ENCODE measurements at places on chromosomes 1 and 21.

DNA sequence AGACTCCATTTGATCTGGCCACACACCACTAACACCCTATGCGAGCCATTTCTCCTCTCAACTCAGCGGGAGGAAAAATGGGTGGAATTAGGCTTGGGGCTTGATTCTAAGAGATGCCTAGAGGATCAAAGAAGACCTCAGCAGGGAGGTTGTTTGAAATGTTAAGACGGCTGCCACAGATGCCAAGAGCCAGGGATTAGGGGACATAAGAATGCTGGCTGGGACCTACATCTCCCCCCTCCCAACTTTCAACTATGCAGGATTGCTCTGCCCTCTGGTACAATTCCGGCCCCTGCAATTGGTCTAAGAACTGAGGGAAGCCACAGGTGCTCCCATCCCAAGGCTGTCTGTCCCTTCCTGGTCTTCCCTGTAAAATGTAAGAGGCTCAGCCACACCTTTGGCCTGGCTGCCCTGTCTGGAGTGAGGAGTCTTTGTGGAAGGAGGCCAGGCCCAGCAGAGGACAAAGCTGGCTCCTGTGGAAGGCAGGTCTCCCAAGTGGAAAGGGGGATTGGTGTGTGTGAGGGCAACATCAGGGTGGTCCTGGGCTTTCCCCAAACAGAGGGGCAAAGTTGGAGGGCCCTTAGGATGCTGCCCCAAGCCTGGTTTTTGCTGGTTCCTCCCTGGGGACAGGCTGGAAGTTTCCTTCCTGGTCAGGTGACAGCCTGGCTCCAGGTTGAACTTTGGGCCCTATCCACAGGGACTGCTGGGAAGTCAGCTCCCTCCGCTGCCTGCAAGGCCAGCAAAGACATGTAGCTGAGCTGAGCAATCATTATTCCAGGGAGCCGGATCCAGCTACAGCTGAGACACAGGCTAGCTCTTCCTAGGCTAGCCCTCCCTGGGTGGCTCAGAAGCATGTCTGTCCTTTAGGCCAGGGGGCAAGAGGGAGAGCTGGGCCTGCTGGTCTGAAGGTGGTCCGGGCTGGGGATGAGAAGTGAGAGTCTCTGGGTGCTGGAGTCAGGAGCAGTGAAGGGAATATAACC is 34.5 kb upstream of the SYNC start:
- no peak for DNase-seq

GRCh38 chr1:97500760-97501159 is 420.1 kb downstream of the DPYD start:
- no peak for DNase-seq

- no peak for DNase-seq
Measured at GRCh38 chr1:201584471-201585092, 45.7 kb downstream of the NAV1 start.

DNA sequence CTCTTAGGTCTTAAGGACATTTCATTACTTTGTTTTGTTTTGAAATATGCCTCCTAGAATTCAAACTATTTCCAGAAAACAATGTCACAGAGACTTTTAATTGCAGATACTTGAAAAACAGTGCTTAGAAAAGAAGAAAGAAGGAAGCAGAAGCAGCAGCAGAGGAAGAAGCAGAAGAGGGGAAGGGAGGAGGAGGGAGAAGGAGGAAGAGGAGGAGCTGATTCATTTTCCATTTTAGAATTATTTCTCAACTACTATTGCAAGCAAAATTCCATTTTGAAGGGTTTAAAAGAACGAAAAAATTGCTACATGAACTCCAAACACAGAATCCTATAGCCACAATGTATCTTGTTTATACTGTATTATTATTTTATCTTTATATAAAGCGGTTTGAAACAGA is 13.9 kb downstream of the RC3H1 start:
- DNase-seq, result no peak

- DNase-seq, result no peak
Measured at GRCh38 chr21:33991133-33991532, 75.5 kb upstream of the ATP5PO start.

Measured in stimulated activated CD4-positive, alpha-beta T cell treated with anti-CD3 and anti-CD28 coated beads, Interleukin-1b, Interleukin-23, amount 100 ng/mL, for 1 hour (primary cell).